NCI-H1436 (cell line): ENCODE measurements at places on chromosomes 5 and 9.

DNA sequence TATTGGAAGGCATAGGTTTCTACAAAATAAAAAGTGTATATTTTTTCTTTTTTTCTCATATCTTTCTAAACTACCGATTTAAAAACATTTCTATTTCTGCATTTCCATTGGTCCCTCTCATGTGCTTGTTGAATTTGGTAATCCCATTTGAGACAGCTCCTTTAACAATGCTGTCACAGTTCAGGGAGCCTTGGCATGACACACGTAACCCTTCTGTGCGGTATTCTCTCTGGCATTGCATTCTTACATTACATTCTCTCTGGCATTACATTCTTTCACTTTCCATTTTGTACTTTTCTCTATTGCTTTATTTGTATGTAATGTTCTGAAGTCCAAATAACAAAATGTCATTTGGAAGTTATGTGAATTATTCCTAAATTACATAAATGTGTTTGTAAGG is 150.7 kb upstream of the RASGRF2 start:
- no peak for DNase-seq

GRCh38 chr5:62708481-62709325 is 130.1 kb downstream of the LRRC70 start:
- no peak for DNase-seq

- no peak for DNase-seq
Measured at GRCh38 chr5:82330530-82331270, 52.5 kb upstream of the RPS23 start.

DNA sequence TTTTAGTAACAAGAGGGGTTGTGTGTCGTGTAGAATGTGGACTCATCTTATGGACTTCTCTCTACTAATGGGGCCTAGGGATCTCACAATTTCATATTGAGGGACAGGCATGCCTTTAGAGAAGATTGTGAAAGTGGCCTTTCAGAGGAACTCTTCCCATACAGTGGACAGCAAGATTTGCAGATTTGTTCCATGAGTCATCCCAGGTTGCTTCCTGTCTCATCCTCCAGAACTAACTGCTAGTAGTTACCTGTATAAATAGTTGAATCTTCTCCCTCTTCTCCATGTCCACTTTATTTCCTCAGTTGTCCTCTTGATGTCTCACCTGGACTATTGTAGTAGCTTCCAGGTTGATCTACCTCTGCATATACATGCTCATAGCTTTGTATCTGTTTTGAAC is 997.5 kb upstream of the CTNND2 start:
- no peak for DNase-seq
